Activated CD4-positive, CD25-positive, alpha-beta regulatory T cell (primary cell): ENCODE measurements at places on chromosomes 4 and X.

DNA sequence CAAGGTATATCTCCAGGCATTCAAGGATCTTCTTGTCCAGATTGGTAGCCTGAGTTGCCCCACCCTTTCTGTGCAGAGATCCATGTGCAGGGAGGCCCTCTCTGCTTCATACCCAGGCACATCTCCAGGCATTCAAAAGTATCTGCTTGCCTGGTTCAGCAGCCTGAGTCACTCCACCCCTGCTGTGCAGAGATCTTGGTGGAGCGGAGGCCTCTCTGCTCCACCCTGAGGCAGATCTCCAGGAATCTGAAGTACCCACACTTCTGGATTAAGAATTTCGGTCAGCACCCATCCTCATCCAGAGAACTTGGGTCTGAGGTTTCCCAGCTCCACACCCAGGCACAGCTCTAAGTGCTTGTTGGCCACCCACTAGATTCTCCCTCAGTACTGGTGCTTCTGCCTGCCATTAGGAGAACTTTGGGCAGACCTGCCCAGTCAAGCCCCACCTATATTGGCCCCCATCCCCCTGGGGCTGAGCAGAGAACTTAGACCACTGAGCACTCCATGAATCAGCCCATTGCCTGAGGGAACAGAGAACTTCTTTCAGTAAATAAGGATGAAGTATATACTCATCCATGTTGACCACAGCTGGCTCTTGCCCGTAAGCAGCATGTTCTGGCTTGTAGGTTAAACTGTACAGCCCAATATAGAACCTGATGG, 199.5 kb upstream of the ZCCHC13 start:
- no peak for DNase-seq

GRCh38 chr4:59565836-59566235, 1634.3 kb upstream of the ADGRL3 start:
- no peak for DNase-seq

DNA sequence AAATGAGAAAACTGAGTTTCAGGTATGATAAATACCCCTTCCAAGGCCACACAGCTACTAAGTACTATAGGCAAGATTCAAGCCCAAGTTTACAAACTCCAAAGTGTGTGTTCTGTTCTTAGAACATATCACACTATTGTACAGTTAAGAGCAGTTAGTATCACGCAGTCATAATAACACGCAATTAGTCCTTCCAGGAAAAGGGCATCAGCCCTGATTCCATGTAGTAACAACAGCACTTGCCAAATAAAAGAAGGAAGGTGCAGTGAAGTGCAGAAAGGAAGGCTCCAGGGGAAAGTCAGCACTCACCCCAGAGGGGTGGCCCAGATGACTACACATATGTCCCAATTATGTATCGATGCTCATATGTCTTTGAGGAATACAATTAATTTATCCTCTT, 4.4 kb downstream of the TASL start:
- DNase-seq = no peak

DNA sequence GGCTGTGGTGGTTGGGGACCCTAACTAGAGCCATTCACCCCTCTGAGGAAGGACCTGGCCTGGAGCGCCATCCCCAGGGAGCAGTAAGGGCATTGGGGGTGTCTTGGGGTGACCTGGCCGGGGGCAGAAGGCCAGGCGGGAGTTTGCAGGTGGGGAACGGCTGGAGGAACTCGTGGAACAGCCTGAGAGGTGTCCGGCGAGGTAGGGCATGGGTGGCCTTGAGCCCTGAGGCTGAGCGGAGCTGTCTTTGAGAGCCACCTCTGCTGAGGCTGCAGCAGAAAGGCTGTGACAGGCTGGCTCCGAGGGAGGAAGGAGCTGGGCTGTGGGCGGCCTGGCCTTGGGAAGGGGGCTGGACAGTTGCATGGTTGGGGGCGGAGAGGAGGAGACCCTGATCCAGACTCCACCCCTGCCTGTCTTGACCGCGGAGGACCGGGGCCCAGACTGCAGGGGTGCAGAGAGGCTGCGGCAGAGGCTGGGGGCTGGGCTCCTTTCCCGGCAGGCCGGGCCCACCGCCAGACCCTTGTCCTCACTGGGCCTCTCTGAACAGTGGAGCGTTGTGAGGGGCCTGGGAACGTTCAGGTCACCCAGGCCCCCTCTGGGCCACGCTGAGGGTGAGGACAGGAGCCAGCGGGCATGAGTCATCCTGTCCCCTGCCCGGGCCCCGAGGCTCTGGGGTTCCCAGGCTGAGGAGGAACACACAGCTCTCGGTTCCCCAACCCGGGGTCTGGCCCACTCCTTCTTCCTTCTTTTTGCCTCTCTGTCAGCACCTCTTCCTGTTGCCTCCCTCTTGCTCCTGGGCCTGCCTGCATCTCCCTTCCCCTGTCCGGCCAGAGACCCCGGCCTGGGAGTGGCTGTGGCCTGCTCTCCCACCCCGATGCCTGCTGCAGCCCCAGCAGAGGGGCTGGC, 8.1 kb downstream of the SH3BP2 start:
- DNase-seq = no peak

DNA sequence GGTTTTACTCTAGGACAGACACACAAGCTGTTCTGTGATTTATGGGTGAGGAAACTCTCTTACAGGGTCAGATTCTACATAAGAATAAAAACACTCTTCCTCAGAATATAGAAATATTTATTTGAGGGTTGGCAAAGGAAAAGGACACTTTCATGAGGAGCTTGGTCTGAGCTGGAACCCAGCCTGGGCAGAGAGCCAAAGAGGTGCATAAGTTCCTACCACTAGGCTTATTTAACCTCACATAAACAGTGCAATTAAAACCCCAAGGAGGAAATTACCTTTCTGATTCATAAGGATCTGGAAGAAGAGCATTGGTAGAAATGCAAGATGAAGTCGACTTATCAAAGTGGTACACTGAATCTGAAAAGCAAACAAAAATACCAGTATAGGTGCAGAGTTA, 32.9 kb downstream of the SETD7 start:
- no peak for DNase-seq

- no peak for DNase-seq
Observed at GRCh38 chr4:16729336-16729735, 169.1 kb downstream of the LDB2 start.
